Activated CD4-positive, alpha-beta T cell treated with anti-CD3 and anti-CD28 coated beads, Interleukin-2, amount 50 U/mL, for 1 hour (primary cell): ENCODE measurements at places on chromosomes 7 and 10.

DNA sequence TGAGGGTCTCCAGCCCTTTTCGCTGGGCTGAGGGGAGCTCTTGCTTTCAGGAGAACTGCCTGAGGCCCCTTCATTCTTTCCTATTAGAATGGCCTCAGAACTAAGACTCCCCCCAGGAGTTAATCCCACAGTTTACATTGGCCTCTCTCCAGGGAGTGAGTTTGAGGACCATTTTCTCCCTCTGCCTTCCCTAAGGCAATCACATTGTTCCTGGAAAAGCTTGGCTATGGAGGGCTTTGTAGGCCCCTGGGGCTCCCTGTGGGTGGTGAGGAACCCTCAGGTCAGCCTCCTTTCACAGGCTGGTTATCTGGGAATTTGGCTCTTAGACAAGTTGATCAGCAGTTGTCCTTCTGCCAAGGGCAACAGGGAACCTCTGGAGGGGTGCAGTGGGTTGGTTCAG, 343.7 kb downstream of the RPS24 start:
- no peak for DNase-seq

- DNase-seq = no peak
Observed at GRCh38 chr7:496528-497295, 22.9 kb downstream of the PDGFA start.

DNA sequence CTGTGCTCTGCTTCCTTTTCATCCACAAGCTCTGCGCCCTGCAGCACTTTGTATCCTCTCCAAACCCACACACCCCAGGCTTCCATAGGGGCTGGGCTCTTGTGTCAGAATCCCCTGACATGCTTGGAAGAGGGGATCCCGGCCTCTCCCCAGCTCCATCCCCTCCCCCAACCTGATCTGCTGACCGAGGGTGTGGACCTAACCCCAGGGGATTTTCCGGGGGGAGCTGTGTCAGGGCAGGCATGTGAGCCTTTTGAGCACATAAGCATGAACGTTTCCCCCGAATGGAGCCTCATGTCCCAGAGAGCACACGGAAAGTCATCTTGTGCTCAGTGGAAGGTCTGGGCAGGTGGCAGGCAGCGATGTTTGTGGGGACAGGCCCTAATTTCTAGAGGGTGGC, 17.7 kb downstream of the GPR26 start:
- DNase-seq = no peak

DNA sequence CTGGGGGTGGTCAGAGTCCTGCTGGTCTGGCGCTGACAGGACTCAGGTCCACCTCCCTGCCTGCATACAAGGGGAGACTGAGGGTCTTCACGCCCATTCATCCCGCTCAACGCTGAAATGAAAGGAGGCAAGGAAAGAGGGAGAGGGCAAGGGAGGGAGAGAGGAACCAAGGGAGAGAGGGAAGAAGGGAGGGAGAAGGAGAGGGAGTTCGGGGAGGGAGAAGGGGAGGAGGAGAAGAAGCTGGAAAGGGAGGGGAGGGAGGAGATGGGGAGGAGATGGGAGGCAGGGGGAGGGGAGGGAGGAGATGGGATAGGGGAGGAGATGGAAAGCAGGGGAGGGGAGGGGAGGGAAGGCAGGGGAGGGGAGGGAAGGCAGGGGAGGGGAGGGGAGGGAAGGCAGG, 69.4 kb upstream of the INPP5A start:
- DNase-seq = no peak

GRCh38 chr7:156754201-156754600, 113.6 kb downstream of the RNF32 start:
- DNase-seq = no peak

- no peak for DNase-seq
Observed at GRCh38 chr7:130473876-130474275, 18.0 kb upstream of the MEST start.

- DNase-seq = no peak
Observed at GRCh38 chr10:7380704-7381241, 30.1 kb downstream of the SFMBT2 start.

- DNase-seq = no peak
Observed at GRCh38 chr10:55641601-55642000, 719.5 kb downstream of the ZWINT start.

GRCh38 chr10:72660220-72660619, 31.7 kb upstream of the MCU start:
- no peak for DNase-seq

GRCh38 chr10:86936661-86937501, 20.5 kb downstream of the MMRN2 start:
- no peak for DNase-seq

DNA sequence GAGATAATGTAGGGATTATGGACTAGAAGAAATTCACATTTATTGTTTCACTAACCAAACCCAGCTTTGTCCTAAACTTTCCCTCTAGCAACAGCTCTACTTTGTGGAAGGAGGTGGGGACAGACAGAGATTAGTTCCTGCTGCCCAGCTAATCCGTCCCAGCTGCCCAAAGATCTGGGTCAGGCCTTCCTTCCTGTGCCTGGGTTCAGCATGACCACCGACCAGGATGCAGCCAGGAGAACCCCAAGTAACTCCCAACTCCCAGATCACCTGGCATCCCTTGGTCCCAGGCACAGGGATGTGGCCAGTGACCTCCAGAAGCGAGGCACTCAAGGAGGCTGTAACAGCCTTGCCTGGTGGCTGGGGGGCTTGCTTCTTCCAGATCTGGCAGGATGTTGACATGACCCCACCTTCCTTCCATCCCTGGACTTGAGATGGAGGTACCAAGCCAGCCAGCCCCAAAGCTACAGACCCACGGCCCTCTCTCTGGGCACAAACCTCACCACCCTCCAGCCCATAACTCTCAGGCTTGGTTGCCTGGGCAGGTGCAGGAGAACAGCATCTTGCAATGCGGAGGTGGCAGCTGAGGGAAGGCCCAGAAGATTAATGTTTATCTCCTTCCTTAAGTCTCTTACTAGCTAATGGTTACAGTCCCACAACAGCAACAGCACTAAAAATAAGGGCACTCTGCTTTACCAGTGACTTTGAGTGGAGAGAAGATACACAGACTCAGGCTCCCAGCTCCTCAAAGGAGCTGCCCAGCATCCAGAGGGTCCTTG, 11.1 kb downstream of the CAMK2G start:
- DNase-seq = no peak

DNA sequence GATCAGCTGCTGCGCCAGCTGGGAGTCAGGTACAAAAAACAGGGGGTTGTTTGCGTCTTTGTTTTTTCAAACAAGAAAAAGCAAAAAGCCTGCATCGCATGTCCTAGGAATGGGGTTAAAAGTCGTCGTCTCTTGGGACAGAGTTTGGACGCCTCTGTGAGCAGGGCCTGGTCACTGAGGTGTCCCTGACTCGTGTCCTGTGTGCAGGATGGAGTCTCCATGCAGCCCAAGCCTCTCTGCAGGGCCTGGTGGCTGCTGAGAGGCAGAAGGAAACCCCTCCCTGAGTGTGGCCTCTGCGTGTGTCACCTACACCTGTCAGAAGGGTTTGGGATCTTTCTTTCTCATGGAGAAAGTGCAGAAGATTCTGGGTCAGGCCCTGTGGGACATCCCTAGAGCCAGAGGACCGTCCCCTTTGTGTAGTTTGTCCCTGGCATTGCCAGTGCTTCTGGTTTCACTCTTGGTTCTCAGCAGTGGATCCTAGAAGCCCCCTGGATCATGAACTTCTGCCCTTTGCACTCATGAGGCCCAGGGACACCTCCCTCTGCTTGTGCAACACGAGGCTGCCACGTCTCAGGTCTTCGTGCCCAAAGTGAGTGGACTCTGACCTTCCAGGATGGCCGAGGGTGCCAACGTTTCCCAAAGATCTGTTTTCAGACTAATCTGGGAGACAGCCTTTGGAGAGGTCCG, 75.0 kb downstream of the PRKAG2 start:
- DNase-seq = no peak

GRCh38 chr10:27744802-27745731, 552 bp downstream of the MKX start:
- DNase-seq = peak; percentile 6

GRCh38 chr7:46134385-46134784, 213.3 kb upstream of the IGFBP3 start:
- no peak for DNase-seq

- DNase-seq = no peak
Observed at GRCh38 chr10:7417103-7417623, 6.3 kb upstream of the SFMBT2 start.

DNA sequence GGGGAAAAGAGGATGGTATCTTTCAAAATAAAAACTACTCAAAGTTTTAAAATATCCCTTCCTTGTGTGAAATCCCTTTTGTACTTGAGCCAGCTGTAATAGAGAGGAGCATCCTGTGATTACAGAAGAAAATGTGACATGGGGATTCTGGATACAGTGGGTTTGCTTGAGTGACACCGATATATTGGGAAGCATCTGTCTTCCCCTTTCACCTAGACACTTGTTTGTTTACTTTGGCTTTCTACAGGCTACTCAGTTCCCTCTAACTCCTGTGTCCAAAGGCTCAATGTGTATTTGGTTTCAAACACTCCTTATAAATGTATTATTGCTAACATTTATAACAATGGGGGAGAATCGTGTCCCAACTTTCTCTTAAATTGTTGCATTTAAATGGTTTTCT, 24.4 kb downstream of the CPED1 start:
- no peak for DNase-seq

DNA sequence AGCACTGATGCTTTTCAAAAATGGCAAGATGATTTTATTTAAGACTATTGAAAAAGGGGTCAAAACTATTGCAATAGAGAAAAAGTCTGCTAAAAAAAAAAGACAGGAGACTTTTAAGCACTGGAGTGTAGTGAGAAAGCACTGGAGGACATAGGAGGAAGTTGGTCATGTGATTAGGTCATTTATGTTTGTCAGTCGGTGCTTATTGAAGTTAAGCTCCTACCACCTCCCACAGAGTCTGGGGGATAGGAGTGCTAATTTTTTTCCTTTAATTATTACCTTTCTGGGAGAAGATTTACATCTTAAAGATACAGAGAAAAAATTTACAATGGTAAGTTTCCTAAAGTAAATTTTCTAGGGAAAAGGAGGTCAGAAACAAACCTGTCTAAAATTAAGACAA, 80.2 kb upstream of the TMEM229A start:
- no peak for DNase-seq

DNA sequence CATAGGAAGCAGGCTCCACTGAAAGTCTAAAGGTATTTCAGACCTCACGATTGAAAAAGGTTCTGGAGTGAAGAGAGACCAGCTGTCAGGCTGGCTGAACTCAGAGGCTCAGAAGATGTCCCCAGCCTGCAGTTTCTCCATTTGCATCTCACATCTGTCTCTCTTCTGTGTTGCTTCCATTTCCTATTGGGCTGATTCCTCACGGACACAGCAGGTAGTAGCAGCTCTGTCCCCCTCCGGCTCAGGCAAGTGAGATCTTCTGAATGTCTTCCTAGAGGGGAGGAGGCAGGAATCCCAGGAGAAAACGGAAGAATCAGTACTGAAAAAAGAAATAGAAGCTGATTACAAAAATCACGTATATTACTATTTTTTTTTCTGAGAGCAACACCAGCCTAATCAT, 274.1 kb upstream of the COBL start:
- DNase-seq = no peak

GRCh38 chr7:158109364-158110033, 478.1 kb downstream of the PTPRN2 start:
- DNase-seq = no peak

- no peak for DNase-seq
Observed at GRCh38 chr7:137953043-137953664, 48.7 kb downstream of the CREB3L2 start.

GRCh38 chr10:71390461-71390835, 6.3 kb upstream of the CDH23 start:
- no peak for DNase-seq

GRCh38 chr7:96674565-96674964, 35.1 kb downstream of the SEM1 start:
- no peak for DNase-seq

GRCh38 chr7:88455696-88456095, 149.0 kb upstream of the STEAP4 start:
- no peak for DNase-seq

GRCh38 chr10:42864575-42864974, 82.0 kb downstream of the BMS1 start:
- no peak for DNase-seq

- DNase-seq = no peak
Observed at GRCh38 chr7:5595545-5596045, 172.0 kb upstream of the TNRC18 start.

DNA sequence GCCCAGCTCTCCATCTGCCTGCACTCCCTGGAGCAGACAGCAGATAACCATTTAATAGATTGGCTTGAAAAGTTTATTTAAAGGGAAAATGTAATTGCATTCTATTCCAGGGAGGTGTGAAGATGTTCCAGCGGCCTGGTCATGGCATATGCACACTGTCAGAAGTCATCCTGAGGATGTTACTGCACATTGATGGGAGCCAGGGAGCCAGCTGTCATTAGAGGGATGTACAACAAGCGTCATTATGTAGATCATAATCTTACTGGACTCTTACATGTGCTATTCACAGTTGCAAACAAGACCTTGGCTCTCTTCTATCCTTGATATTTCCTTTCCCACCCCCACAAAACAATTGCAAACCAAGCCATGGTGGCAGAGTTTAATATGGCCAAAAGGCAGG, 65.4 kb downstream of the FAM204A start:
- DNase-seq = no peak

GRCh38 chr10:57049096-57049495, 688.0 kb upstream of the ZWINT start:
- DNase-seq = no peak

DNA sequence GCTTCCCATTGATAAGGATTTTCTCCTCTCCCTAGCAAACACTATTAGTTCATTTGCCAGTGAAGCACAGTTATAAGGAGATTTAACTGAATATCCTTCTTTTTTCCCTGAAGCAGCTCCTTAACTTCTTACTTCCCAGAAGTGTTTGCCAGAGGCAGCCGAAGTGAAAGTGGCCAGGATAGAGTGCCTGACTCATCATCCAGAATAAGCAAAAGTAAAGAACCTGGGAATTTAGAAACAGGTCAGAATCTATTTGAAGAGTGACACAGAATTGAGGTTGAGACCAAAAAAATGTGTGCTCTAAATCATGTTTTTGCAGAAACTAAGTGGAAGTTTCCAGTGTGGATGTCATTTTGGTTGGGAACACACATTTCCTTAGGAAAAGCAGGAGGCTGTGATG, 249.6 kb upstream of the VWC2 start:
- no peak for DNase-seq

- no peak for DNase-seq
Observed at GRCh38 chr10:47033541-47034270, 122.5 kb downstream of the PTPN20 start.

GRCh38 chr10:102822222-102822621, 15.0 kb downstream of the CYP17A1 start:
- DNase-seq = no peak
